ENCODE measurements at places on chromosomes 6 and 20.

DNA sequence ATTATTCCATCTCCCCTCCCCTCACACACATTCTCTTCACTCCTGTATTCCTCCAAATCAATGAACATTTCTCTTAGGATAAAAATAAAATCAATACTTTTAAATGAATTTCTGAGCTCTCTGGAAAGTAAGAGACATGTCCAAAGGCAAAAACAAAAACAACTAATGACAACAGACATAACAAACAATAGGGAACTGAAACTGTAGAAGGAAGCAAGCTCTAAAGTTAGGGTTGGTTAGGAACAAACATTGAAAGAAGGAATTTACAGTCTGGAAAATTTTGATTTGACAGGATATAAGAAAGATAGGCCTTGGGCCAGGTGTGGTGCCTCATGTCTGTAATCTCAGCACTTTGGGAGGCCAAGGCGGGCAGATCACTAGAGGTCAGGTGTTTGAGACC lies 17.5 kb upstream of the MYCT1 start:
- no peak for DNase-seq

GRCh38 chr6:33123732-33124524 lies 48.1 kb downstream of the HLA-DPB1 start:
- peak; percentile 76 for DNase-seq

- no peak for DNase-seq
Observed at GRCh38 chr6:69339163-69339550, 457.7 kb downstream of the LMBRD1 start.

DNA sequence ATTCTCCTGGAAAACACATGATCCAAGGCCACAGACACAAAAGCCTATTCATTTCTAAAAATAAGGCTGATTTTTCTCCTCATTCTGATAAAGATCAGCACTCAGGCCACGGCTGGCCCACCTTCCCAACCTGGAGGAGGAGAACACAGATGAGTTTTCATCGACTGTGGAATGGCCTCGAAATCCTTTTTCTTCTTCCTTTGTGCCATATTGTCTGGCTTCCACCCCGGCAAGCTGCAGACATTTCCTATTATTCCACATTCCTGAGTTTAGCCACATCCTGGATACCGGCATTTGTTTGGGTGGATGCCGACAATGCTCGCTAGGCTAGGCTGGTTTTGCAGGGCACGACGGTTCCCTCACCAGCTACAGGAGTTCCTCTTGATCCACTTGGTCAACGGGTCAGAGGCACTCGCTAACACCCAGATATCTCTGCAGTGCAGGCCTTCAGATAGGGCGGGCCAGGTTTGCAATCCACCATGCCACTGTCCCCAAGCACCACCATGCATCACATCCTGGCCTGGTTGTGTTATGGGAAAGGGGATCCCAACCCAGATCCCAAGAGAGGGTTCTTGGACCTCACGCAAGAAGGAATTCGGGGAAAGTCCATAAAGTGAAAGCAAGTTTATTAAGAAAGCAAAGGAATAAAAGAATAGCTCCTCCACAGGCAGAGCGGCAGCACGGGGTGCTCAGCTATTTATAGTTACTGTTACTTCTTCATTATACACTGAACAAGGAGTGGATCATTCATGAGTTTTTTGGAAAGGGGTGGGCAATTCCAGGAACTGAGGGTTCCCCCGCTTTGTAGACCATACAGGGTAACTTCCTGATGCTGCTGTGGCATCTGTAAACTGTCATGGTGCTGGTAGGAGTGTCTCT lies 4.2 kb upstream of the CTSZ start:
- no peak for DNase-seq

DNA sequence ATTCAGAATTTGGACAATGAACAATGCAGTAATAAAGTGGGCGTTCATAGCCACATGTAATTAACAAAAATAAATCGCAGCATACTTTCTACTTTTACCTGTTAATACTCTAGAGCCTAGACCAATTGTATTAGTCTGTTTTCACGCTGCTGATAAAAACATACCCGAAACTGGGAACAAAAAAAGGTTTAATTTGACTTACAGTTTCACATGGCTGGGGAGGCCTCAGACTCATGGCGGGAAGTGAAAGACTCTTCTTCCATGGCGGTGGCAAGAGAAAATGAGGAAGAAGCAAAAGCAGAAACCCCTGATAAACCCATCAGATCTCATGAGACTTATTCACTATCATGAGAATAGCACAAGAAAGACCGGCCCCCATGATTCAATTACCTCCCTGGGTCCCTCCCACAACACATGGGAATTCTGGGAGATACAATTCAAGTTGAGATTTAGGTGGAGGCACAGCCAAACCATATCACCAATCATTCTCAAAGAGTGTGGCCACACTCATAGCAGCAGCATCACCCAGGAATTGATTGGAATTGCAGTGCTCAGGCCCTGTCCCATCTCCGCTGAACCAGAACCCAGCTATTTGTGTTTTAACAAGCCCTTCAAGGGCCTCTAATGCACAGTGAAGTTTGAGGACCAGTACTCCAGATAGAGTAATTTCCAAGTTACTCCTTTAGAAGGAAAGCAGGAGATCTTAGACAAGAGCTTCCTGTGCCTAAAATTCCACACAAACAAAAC lies 650.0 kb downstream of the KIF16B start:
- no peak for DNase-seq

GRCh38 chr6:106704327-106704726 lies 74.9 kb downstream of the QRSL1 start:
- no peak for DNase-seq

- DNase-seq, result no peak
Observed at GRCh38 chr20:13277663-13278295, 56.7 kb downstream of the ISM1 start.

DNA sequence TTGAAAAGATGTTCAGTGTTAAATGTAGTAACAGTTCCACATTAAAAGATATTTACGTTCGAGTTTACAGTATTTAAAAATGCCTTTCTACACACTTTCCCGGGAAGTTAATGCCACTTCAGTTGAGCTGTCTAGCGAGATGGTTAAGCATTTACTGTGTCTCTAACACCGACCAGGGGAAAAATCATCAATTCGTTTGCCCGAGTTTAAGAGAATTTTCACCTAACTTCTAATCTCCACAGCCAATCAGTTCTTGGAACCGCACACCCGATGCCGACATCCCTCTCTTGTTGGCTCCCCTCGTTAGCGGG lies 58.2 kb downstream of the FAM217A start:
- DNase-seq, result no peak

GRCh38 chr20:48632825-48633619 lies 194.8 kb downstream of the PREX1 start:
- DNase-seq, result no peak

DNA sequence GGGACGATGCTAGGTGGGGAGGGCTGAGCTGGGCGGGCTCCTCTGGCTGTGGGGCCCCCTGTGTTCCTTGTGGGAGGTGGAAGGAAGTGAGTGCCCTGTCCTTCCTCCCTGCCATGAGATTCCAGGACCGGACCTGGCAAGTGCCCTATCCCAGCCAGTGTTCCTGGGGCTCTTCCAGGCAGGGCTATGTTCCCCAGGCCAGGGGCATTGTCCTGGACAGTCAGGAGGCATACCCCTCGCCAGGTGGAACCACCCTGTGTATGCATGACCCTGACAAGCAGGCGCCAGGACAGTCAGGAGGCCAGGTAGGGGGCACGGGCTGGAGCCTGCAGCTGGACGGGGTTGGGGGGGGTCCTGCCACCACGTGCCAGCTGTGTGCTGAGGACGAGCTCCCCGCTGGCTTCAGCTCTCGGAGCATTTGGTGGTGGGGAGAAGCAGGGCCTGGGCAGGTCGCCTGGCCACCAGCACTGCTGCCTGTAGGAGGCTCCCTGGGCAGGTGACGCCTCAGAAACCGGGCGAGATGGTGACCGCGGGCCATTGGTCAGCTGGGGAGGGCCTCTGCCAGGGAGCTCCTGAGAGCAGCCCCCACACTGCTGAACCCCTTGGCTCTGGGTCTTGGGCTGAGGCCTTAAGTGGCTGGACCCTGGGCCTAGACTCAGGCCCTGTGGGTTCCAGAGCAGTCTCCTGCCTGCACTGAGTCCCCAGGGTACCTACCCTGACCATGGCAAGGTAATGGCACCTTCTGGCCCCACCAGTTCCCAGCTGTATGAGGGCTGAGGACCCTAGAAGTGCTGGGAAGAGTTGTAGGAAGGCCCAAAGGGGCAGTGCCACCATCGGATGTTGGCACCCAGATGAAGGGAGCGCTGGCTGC lies 694 bp downstream of the SLC17A9 start:
- no peak for DNase-seq

DNA sequence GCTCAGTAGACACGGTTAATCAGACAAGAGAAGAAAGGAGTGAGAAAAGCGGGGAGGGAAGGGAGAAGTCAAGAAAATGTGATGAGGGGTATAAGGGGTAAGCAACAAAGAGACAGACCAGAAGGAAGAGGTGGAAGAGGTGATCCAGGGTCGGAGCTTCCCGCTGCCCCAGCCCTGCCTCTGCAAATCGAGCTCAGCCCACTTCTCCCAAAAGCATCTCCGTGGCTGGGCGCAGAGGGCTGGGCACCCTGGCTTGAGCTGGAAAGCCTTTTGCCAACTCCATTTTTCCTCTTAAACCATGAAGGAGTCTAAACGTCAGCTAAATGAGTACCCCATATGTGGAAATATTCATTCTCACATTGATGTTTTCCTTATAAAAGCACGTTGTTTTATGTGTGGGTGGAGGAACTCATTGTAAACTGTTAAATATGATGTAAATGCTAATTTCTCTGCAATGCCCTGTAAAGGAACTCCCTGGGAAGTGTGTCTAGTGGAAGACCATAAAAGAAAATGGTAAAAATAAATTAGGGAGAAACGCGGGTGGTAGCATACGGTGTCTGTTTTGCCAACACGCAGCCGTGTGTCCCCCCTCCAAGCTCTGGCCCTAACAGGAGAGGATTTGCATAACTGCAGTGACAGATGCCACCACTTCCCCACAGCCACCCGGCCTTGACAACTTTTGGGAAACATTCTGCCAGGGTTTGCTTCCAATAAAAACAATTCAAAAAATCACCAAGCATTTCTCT lies 55.2 kb upstream of the MAFB start:
- DNase-seq, result no peak

DNA sequence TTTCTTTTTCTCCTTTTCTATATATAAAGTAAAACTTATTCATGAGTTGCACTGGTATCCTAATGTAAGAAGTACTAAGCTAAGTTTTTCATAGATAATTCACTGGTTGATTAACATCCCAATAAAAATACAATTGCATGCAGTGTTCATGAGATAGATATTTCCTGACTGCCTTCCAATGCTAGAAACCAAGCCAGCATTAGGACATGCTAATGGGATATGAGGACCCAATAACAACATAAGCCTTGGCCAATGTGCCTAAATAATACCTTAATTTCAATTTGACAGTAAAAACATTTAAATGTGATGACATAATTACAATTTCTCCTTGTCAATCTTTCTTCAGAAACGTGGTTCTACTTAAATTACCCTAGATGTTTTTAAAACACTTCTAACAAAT lies 152.7 kb downstream of the RNGTT start:
- no peak for DNase-seq

DNA sequence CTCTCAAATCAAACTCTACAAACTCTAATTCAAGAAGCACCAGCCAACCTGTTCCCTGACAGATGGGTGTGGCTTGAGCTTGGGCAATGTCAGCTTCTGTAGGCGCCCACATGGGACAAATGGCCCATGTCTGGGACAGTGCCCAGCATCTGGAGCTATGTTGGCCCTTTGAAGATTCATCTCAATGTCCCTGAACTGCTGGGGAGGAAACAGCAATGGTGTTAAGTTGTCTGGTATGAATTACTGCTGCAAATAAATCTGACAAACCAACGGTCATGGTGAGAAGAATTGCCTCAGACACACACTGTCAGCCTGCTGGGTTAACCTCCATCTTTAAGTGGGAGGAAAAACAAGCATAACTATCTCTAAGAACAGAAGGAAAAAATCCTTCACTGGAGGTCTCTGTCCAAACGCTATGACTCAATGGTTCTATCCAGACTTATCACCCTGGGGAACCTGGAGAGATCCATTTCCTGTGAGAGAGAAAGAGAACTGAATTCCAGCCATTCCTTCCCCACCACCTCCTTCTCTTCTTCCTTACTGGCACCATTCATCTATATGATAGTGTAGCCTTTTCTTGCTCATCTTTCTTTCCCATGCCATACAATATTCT lies 274.9 kb downstream of the CDH26 start:
- DNase-seq, result no peak

DNA sequence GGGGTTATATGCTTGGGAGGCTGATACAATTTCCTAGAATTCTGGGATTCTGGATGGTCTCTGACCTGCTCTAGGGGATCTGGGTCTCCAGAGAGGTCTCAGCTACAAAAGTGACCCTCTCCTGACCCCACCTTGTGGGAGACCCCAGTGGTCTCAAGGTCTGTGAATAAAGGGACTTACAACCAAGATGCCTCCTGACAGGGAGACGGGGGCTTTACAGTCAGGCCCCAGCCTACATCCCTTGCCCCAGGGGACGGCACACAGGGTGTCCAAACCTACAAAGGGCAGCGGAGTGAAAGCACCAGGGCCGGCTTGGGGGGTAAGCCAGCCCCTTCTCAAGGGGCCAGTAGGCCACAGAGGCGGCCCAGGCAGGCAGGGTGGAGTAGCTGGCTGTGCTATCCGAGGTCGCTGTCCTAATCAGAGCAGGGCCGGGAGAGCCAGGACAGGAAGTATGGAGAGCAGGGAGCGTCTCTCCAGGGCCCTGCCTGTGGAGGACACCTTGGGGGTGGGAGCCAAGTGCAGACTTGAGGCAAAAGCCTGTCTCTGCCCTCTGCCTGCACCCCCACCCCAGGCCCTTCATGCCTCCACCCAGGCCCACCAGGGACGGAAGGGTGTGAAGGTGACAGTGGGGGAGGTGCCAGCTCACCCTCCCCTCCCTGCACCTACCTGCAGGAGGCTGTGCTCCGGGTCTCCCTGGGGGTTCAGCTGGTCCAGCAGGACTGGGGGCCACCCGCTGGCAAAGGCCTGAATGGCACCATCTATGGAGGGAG lies 3.5 kb downstream of the GFRA4 start:
- DNase-seq, result no peak

DNA sequence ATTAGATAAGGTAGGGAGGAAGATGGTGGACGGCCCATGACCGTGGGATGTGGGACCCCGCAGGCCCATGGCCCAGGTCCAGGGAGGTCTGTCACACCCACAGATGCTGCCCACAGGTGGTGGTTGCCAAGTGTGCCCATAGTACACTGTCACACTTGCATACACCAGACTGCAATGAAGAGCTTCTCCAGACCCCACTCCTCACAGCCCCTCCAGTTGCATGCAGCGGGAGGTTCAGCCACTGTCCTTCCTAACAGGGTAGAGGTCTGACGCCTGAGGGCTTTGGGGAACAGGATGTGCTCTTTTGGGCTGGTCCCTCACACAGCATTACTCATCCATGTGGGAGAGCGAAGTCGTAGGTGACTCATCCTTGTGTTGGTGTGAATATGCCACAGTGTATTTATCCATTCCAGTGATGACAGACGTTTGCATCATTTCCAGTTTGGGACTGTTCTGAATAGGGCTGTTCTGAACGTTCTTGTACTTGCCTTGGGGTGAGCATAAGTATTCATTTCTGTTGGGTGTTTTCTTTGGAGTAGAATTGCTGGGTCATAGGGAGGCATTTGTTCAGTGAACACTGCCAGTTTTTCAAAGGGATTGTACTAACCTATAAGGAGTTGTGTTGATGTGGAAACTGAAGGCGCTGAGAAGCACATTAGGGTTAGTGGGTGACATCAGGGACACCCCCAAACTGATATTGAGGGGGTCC lies 10.1 kb upstream of the PYGB start:
- peak; percentile 14 for DNase-seq
